ENCODE measurements at places on chromosomes 4 and X. TPM values are rescaled to one million over a fixed set of nuclear protein-coding genes. Genes with fewer than 3 reads are reported as not detected.

DNA sequence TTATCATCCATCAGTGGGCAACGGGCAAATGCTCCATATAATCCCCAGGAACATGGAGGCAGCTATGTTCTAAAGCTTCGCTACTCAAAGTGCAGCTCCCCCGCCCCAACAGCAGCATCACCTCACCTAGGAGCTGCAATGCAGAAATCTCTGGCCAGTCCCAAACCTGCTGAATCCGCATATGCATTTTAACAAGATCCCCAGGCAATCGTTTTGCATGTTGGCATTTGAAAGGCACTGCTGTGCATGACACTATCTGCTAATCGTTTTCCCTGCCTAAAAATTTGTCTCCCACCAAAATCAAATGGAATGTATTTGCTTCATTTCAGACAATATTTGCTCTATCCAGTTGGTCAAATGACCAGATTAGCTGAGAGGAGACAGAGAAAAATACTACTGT, 15.2 kb downstream of the ADGRG2 start:
- H3K27me3 ChIP-seq, result no peaks in the 10 kb centered on the region
- H3K4me1 ChIP-seq, result no peaks in the 10 kb centered on the region
- H3K27ac ChIP-seq, result no peak overlapping the region

- H3K36me3 ChIP-seq, result no peaks in the 10 kb centered on the region
- H3K4me1 ChIP-seq, result no peaks in the 10 kb centered on the region
- peak within 1 kb of the TSS; percentile 61 for H3K4me3 ChIP-seq
These were observed at the start of gene NAP1L3 for GRCh38 chrX:93673056-93673868. TSS of gene NAP1L3 (minus strand) at chrX:93673578. CDS start at chrX:93673304, 274 bp downstream.

- no peaks in the 10 kb centered on the region for H3K27me3 ChIP-seq
- H3K36me3 ChIP-seq, result no peaks in the 10 kb centered on the region
- no peaks in the 10 kb centered on the region for H3K4me1 ChIP-seq
- no peak for DNase-seq
- no peak overlapping the region for H3K27ac ChIP-seq
- H3K4me3 ChIP-seq, result no peak overlapping the region
These were observed 1104.2 kb upstream of the IGFBP7 start for GRCh38 chr4:58214376-58214775.

The HGFAC gene
- total RNA-seq, result 1.0 TPM

The FOXP3 gene
- total RNA-seq, result not detected
